ENCODE measurements at places on chromosomes 12 and 14.

- no peak for DNase-seq
Measured at GRCh38 chr14:65753061-65753460, 340.5 kb downstream of the FUT8 start.

DNA sequence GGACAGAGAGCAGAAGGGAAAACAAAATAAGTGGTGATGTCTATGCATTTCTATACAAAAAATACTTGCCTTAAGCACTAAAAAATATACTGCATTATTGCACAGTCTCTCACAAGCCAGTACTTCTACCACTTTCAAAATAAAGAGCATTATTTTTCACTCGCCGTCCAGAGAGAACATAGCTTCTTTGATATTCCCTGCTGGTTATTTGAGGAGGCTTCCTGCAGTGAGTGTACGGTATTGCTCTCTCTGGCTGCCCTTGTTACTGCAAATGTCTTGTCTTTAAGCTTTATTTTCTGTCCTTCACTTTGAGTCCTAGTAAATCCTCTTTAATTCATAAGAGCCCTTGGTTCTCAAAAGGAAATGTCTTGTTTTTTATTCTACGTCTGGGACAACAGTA, 81.1 kb downstream of the EML1 start:
- DNase-seq: no peak

- peak; percentile 98 for DNase-seq
Measured at GRCh38 chr12:1690578-1691122, at the start of gene ADIPOR2. ADIPOR2 (plus strand) TSS chr12:1691070; CDS start chr12:1754344, 63,274 bp downstream.

DNA sequence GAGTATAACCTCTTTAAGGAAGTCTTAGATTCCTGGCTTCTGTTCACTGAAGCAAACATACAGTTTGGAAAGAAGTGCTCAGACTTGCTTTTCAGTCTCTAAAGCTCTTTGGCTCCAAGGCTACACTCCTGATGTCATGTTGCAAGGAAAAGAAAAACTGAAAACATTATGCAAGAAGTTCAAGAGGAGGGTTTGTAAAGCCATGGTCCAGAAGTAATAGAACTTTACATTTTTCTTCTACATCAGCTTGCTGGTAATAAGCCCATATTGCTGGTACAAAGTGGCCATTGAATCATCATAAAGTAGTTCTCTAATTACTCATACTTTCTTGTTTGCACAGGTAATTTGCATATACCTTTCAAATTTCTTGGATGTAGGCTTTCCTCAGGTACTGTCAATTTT, 83.6 kb downstream of the BBS10 start:
- no peak for DNase-seq

Measured in erythroblast (primary cell).